Left colon (tissue), 2 donors: ENCODE measurements at places on chromosomes 2 and 18.

DNA sequence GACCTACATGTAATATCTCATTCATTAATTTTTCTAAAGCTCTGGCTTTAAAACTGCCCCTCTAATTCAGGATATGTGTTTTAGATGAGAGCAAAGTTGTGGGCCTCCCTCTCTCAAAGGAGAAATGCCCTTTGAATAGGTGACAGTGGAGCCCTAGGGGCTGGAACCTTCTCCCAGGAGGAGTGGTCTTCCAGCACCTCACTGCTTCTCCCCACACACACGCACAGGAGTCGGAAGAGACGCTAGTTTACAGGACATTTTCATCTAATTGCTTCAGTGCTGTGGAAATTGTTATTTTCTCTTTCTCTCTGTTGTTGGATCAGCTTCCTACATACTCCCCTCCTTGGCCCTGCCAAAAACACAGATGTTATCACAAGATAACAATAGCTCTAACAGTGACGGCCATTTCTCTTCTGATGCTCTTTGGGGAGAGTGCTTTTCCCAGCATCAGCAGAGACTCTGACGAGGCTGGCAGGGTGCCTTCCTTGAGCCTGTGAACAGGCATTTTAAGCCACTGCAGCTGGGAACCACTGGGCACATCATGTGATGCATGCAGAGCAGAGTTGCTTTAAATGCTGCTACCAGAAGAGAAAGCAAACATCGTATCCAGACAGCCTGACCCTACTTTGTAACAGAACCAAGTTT is 209.4 kb upstream of the SP5 start:
- peak; percentile 48 for DNase-seq

DNA sequence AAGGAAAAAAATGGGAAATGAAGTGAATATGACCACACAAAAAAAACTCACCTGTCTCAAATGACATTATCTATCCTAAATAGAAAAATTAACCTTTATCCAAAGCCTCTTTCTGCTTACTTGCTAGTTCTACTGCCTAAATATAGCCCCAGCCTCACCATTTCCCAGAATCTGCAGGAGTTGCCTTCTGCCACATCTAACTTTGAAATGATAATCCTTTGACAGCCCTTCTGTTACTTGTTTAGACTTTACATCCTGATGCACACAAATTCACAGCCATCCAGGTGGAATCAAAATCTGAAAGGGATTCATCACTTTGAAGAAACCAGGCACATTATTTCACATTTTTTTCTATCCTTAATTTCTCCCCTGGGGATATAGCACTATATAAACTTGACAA is 1356.2 kb upstream of the NXPH2 start:
- DNase-seq: no peak

DNA sequence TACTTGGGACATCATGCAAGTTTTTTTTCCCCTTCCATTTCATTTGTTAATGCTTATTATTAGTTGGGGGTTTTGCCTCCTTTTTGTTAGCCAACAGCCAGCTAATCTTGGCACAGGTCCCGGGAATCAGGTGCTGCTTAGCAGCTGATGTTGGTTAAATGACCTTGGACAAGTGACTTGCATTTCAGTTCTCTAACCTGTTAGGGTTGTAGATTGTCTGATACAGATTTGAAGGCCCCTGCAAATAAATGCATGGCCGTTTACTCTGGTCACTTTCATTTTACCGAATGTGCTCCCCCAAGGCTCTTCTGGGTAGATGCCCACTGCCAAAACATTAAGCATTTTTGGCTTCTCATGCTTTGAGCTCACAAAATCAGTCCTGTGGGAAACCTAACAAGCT is 120.9 kb downstream of the SPTBN1 start:
- peak; percentile 60 for DNase-seq

- no peak for DNase-seq
These were observed 153.3 kb downstream of the PKP4 start for GRCh38 chr2:158610059-158610458.

- DNase-seq: no peak
These were observed 20.7 kb downstream of the ST8SIA5 start for GRCh38 chr18:46736135-46736534.

GRCh38 chr2:96934831-96935540 is 51.4 kb downstream of the FAM178B start:
- no peak for DNase-seq

- no peak for DNase-seq
These were observed 649 bp upstream of the HSBP1L1 start for GRCh38 chr18:79963658-79964329.
